ENCODE measurements at places on chromosomes 11 and 22.

DNA sequence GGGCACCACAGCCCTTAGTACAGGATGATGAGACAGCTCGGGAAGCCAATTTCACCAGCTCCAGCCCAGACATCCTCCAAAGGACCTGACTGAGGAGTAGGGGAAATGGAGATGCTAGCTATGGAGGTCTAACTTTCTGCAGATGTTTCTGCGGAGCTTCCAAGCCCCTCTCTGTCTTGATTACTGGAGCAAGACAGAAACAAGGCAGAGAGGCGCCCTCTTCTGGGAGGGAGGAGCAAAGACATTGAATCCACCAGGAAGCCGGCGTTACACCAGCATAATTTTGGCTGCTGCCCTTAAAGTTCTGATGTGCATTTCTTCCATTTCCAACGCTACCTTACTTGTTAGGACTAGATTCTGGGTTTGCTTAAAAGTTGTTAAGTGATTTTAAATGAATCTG lies 107.3 kb upstream of the HSD17B12 start:
- peak; percentile 39 for DNase-seq

GRCh38 chr22:25105817-25106650 lies 93.6 kb upstream of the CRYBB3 start:
- no peak for DNase-seq

- DNase-seq, result no peak
These were observed 53.5 kb downstream of the CYTH4 start for GRCh38 chr22:37335806-37336199.

GRCh38 chr22:21646608-21647590 lies 4.8 kb downstream of the SDF2L1 start:
- peak; percentile 85 for DNase-seq

GRCh38 chr11:134373591-134374052 lies 38.4 kb downstream of the B3GAT1 start:
- DNase-seq, result no peak

DNA sequence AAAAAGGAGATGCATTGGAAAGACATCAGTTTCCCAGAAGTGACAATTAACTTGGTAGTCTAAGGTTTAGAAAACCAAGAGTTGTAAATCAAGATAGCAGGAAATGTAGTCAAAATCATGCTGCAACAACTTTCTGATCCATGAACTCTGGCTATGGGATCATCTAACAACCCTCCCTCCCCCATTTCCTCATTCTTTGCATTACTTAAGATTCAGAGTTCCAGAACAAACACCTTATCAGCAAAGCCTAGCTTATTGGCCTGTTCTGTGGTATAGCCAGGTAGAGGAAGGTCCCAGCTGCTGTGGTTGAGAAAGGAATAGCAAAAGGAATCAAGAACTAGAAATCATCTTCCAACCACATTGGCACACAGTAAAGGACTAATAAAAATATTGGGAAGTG lies 651.1 kb downstream of the METTL15 start:
- DNase-seq, result no peak

GRCh38 chr11:12767027-12767426 lies 92.8 kb downstream of the TEAD1 start:
- DNase-seq, result no peak

GRCh38 chr11:58289266-58289665 lies 21.2 kb upstream of the OR10W1 start:
- no peak for DNase-seq

- DNase-seq, result no peak
These were observed 5.3 kb upstream of the GNAZ start for GRCh38 chr22:23065069-23065451.

DNA sequence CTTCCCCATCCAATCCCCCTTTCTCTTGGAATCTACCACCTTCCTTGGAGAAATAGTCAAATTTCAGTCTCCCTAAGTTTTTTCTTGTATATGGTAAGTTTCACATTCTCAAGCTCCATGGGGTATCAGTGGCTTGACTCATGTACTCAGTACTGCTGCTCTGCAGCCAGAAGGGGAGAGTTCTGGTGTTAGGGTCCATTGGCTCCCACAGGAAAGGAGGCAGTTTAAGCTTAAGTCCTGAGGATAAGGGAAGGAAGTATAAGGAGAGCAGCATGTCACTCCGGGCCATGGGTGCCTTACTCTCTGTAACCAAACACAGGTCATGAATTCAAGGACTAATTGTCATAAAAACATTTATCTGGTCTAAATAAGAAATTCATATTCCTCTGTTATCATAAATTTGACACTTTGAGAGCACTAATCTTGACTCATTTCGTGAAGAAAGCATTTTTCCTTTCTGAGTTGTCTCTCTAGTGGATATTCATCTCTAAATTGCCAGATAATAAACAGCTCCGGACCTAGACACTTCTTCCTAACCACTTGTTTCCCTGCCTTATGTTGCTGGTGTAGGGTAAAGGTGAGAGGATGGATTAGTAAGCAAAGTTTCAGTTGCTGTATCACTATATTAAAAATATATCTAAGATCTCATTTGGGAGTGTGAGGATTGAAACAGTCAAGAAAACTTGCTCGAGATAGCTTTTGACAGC lies 20.1 kb upstream of the SORL1 start:
- no peak for DNase-seq

GRCh38 chr11:8149726-8150125 lies 19.1 kb downstream of the RIC3 start:
- no peak for DNase-seq

GRCh38 chr11:131195661-131196517 lies 174.5 kb upstream of the NTM start:
- no peak for DNase-seq

GRCh38 chr11:116173941-116174911 lies 598.6 kb downstream of the BUD13 start:
- no peak for DNase-seq

DNA sequence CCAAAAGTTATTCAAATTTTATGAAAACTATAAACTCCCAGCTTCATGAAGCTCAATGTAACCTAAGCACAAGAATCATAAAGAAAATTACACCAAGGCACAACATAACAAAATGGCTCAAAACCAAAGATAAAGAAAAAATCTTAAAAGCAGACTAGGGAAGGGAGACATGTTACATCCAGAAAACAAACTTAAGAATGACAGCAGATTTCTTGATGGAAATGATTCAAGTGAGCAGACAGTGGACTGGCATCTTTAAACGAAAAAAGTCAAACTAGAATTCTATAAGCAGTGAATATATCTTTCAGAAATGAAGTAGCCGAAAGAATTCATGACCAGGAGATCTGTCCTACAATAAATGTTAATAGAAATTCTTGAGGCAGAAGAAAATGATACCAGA lies 75.6 kb downstream of the SHANK2 start:
- no peak for DNase-seq

- DNase-seq, result peak; percentile 69
These were observed 22.4 kb downstream of the PANX1 start for GRCh38 chr11:94150704-94151685.

- DNase-seq, result no peak
These were observed 15.7 kb upstream of the AIFM3 start for GRCh38 chr22:20951151-20951931.

DNA sequence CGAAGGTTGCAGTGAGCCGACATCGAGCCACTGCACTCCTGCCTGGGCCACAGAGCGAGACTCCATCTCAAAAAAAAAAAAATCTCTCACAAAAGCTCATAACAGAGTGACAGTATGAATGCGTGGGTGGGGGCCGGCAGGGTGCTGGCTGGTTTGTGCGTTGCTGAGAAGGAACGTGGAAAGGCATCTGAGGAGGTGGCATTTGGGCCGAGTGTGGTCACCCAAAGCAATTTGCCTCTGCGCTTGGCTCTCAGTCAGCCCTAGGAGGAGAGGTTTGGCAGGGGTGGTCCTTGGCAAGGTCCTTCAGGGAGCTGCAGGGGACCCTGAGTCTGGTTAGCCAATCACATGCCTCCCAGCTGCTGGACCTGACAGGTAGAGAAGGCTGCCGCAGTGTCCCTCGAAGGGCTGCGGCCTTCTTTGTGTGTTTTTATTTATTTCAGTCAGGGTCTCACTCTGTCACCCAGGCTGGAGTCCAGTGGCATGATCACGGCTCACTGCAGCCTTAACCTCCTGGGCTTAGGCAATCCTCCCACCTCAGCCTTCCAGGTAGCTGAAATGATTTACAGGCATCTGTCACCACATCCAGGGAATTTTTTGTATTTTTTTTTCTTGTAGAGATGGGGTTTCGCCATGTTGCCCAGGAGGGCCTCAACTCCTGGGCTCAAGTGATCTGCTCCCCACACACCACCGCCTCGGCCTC lies 23.5 kb upstream of the OSBPL5 start:
- no peak for DNase-seq

- no peak for DNase-seq
These were observed 123.9 kb downstream of the VPREB1 start for GRCh38 chr22:22368516-22368915.

DNA sequence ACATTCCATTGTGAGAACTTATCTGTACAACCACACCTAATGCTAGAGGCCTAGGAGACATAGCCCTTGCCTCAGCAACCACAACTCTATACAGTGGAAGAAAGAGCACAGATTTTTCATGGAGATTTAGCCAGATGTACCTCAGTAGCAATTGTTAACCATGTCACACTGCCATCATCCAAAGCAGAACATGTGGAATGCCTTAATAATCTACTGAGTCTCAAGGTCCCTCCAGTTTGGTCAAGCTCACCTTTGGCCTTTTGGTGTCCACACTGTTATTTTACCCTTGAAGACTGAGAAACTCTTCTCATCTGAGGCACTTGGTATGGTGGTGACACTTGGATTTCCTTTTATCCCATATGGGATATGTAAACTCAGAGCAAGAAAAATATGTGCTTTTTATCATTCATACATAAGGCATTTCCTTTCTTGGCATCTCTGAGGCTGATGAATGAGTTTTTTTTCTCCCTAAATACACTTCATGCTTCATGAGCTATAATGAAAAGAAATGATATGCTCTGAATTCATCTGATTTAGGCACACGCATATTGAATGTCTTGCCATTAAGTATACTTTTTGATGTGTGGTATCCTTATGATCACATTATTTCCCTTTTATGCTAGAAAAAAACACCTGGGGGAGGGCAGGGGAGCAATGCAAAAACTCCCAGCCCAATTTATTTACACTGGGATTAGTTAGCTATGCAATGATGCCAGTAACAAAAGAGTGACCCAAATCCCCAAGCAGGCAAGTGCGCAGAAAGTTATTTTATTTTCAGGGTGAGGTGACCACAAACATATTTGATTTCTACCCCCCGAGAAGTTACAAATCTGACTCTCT lies 63.3 kb upstream of the ME3 start:
- no peak for DNase-seq

GRCh38 chr22:28999510-28999909 lies 62.1 kb downstream of the C22orf31 start:
- no peak for DNase-seq

- DNase-seq, result no peak
These were observed 909 bp upstream of the ZNRD2 start for GRCh38 chr11:65569164-65569972.

DNA sequence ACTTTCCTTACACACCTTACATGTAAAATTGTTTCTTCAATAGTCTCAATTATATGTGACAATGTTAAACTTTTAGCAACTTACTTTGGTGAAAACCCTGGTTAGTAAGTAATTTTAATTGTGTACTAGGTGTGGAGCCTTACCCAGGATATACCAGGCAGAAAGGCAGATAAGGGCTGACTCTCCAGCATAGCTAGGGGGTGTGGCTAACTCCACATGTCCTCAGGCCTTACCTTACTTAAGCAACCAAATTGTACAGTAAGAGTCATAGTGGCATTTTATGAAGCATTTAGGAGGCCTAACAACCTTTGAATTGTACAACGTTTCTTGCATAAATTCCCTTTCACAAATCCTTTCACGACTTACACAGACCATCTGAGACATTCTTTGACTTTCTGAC lies 118.2 kb upstream of the OR9Q1 start:
- no peak for DNase-seq

DNA sequence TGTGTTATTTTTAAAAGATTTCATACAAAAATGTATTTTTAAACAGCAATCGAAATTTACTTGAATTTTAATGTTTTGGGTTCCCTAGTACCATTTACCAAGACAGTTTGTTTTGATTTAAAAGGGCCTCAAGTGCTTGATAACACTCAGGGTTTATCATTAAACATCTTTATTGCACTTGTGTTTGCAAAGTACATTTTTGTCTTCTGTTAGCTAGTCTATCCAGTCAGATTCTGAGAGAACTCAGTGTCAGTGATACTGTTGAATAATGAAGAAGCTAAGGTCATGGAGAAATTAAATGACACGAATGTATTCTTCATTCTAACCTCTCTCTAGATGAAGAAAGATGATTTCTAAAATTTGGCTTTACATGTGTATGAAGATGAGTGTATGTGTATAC lies 12.7 kb upstream of the SESN3 start:
- no peak for DNase-seq

DNA sequence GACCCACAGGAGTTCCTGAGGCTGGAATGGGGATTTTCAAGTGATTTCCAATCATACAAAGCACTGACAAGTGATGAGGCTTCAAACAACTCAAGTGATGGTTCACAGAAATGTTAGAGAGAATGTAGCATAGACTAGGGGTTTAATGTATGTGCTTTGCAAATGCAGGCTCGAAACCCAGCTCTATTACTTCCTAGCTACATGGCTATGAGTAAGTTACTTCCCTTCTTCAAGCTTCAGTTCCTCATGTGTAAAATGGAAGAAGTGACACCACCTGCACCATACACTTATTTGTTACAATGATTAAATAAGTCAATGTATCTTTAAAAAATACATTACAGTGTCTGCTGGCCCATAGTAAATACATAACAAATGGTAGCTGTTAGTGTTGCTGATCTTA lies 139.8 kb downstream of the CCDC81 start:
- DNase-seq, result peak; percentile 46

- DNase-seq, result peak; percentile 17
These were observed 232.6 kb downstream of the CASP12 start for GRCh38 chr11:104665641-104666040.

DNA sequence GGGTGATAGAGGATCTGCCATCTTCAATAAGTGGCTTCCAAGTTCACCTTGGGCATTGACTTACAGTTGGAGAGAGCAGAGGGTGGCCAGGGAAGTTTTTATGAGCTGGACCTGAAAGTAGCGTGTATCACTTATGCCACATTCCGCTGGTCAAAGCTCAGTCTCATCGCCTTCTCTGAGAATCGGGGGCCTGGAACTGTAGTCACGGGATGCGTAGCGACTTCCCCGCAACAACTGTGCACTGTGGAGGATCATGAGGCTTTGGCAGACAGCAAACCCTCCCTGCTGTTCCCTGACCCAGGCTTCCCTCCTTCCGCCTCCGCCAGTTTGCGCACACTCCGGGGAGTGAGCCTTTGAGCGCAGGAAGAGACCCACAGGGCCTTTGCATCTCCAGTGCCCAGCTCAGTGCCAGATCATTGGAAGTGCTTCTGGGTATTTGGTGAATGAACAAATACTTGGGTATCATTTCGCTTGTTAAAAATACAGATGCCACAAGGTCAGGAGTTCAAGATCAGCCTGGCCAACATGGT lies 95.5 kb downstream of the CEP164 start:
- no peak for DNase-seq

- DNase-seq, result peak; percentile 36
These were observed 2.6 kb upstream of the RHOG start for GRCh38 chr11:3843326-3843725.

DNA sequence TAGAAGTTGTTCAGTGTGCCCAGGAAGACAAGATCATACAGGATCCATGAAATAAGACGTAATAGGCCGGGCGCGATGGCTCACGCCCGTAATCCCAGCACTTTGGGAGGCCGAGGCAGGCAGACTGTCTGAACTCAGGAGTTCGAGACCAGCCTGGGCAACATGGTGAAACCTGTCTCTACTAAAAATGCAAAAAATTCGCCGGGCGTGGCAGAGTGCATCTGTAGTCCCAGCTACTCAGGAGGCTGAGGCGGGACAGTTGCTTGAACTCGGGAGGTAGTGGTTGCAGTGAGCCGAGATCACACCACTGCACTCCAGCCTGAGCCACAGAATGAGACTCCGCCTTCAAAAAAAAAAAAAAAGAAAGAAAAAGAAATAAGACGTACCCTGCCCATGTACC lies 56.7 kb downstream of the APOL3 start:
- no peak for DNase-seq
